Tibial nerve (tissue), 4 donors: ENCODE measurements at places on chromosomes 6 and 20. TPM values are rescaled to one million over a fixed set of nuclear protein-coding genes. Genes with fewer than 3 reads are reported as not detected.

The TP53TG5 gene
- total RNA-seq = not detected

The GSTA2 gene
- not detected for total RNA-seq

The SLC22A7 gene
- not detected for total RNA-seq

The NFATC2 gene
- 6.0 TPM for total RNA-seq

The MBOAT1 gene
- total RNA-seq = 19.6 TPM

The SIM1 gene
- total RNA-seq = not detected

The MUCL3 gene
- not detected for total RNA-seq

The PRDM13 gene
- not detected for total RNA-seq

The COL10A1 gene
- total RNA-seq = not detected

The GRM1 gene
- total RNA-seq = 0.30 TPM

The HEY2 gene
- total RNA-seq = 7.3 TPM

DNA sequence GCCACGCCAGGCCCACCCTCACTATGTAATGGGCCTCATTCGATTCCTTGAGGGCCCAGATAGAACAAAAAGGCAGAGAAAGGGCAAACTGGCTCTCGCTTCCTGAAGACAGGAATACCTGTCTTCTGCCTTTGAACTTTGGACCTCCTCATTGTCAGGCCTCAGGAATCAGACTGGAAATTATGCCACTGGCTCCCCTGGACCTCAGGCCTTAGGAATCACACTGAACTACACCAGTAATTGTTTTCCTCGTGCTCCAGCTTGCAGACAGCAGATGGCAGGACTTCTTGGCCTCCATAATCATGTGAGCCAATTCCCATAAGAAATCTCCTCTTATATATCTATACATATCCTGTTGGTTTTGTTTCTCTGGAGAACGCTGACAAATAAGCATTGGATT is 258.6 kb upstream of the KCNG1 start:
- no peak for DNase-seq

GRCh38 chr20:5077761-5078387 is 41.9 kb downstream of the PCNA start:
- DNase-seq = no peak

DNA sequence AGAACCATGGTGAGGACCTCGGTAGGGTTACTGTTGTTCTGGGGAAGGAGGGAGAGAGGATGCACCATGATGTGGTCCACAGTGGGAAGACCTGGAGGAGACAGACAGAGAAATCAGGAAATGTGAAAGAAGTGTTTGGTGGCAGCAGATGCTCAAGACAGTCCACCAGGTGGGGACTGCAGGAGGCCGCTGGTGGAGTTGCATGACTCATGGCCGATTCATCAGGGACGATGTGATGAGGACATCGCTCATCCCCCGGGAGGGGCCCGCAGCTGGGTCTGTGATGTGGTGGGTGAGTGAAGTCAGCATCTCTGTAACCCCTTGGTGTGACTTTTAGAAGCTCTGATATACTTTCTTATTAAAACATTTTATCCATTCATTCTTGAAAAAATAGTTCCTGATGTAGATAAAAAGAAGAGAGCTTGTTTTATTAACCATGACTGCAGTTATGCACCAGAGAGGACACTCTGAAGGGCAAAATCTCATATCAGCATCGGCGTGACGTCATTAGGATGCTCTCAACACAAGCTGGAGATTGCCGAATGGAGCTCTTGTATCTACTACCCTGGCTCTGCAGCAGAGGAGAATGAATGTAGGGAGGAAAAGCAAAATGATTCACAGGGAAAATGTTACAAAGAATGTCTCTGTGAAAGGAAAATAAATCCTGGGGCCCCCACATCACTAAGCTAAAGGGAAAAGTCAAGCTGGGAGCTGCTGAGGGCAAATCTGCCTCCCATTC is 71.2 kb downstream of the RAMACL start:
- DNase-seq = no peak

DNA sequence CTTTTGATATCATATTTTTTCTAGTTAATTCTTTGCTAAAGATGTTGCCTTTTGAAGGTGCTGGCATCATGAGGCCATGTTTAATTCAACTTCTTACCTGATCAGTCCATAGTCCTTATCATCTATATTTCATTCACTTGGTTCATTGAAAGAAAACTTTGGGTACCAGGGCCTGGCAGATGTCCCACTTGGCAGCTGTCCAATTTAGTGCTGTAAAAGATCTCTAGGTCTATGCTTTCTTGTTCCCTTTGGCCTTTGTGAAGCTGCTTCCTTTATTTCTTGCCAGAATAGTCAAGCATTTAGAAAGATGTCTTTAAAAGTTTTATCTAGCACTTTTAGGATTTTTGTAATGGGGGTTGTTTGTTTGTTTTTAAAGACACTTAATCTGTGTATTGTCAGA is 61.7 kb upstream of the EYA4 start:
- no peak for DNase-seq

DNA sequence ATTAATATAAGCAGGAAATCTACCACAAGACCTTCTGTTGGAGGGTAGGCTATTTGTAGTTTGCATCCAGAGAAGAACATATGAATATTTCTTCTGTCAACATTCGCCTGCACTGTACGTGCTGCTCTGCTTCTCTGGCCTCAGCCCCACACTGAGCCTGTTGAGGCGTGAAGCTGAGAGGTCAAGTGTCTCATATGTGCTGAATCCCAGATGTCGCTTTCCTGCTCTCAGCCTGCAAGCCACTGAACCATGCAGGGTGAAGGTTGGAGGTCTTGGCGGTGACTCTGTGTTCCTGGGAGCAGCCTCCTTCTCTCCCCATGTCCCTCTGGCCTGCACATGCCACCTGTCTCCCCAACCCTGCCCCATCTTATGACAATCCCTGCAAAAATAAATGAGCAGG is 83.6 kb downstream of the TMEM170B start:
- no peak for DNase-seq

GRCh38 chr20:61932199-61932592 is 133.5 kb downstream of the TAF4 start:
- DNase-seq = no peak

GRCh38 chr6:43274916-43275597 is 23.0 kb upstream of the SLC22A7 start:
- DNase-seq = no peak

GRCh38 chr6:109720311-109720710 is 29.2 kb downstream of the FIG4 start:
- DNase-seq = no peak

DNA sequence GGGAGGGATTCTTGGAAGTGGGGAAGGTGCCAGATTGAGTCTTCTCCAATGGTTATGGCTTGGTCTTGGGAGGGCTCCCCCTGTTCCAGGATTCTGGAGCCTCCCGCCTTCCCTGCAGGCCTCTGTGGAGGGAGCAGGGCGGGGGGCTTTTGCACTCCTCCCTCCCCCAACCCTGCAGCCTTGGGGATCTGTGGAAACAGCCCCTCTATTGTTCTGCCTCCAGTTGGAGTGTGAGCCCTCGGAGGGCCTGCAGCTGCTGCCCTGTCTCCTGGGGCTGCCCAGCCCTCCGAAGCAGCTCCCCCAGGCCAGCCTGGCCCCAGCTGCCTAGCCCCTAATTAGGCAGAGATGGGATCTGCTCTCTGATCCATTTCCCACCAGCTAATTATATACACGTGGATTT is 14.7 kb downstream of the FAM110A start:
- no peak for DNase-seq

DNA sequence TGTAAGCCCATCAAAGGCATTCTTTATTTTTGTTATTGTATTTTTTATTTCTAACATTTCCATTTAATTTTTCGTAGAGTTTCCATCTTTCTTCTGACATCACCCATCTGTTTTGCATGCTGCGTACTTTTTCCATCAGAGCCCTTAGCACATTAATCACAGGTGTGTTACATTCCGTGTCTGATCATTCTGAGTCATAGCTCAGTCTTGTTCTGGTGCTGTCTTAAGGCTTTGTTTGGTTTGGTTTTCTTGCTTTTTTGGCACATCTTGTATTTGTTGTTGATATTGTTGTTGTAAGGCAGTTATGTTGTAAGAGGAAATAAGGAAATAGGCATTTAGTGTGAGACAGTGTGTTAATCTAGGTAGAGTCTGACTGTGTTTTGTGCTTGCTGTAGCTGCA is 214.6 kb upstream of the CDH4 start:
- DNase-seq = no peak

DNA sequence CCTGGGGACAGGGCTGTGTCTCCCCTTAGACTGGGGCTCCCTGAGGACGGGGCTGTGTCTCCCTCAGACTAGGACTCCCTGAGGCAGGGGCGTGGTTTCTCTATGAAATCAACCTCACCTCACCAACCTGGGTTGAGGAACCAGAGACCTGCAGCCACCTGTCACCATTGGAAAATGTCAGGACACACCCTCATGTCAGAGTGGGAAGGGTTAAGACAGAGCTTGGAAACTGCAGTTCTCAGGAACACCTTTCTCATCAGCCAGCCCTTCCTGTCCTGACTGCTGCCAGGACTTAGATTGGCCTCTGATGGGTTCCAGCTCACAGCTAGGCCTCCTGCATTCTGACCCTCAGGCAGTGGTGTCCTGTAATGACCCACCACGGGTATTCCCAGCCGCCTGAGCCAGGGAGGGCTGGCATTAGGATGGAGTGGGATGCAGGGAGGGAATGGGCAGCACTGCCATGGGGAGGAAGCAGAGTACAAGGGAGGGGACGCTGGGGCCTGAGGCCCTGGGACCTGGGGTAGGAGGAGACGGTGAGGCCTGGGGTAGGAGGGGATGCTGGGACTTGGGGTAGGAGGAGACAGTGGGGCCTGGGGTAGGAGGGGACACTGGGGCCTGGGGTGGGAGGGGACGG is 76.3 kb downstream of the MRPL14 start:
- no peak for DNase-seq

DNA sequence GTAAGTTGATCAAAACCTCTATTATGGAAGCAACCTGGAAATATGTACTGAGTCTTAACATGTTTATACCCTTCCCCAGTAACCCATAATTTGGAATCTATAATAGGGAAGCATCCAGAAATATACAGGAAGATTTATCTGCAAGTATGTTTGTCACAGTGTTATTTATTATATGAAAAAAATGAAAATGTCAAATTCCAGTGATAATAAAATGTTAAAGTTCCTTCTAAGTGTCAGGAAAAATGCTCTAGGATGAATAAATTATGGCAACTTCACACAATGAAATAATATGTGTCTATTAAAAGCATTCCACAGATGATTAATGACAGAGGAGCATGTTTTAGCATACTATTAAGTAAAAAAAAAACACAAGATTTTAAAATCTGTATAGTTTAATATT is 237.7 kb upstream of the PRND start:
- DNase-seq = no peak

- no peak for DNase-seq
These were observed 982.2 kb upstream of the MAP3K7 start for GRCh38 chr6:91569071-91569470.

DNA sequence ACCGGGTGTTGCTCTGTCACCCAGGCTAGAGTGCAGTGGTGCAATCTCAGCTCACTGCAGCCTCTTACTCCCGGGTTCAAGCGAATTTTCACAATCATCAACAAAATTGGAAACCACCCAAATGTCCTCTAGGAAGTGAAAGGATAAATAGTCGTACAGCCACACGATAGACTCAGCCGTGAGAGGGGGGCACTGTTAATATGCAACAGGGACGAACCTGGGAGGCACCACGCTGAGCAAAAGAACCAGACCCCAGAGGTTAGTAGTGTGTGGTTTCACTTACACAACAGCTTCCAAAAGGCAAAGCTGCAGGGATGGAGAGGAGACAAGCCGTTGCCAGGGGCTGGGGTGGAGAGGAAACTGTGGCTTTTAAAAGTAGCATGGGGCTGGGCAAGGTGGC is 30.1 kb upstream of the NTSR1 start:
- no peak for DNase-seq

- no peak for DNase-seq
These were observed 139.9 kb upstream of the LAMP5 start for GRCh38 chr20:9374480-9374879.

DNA sequence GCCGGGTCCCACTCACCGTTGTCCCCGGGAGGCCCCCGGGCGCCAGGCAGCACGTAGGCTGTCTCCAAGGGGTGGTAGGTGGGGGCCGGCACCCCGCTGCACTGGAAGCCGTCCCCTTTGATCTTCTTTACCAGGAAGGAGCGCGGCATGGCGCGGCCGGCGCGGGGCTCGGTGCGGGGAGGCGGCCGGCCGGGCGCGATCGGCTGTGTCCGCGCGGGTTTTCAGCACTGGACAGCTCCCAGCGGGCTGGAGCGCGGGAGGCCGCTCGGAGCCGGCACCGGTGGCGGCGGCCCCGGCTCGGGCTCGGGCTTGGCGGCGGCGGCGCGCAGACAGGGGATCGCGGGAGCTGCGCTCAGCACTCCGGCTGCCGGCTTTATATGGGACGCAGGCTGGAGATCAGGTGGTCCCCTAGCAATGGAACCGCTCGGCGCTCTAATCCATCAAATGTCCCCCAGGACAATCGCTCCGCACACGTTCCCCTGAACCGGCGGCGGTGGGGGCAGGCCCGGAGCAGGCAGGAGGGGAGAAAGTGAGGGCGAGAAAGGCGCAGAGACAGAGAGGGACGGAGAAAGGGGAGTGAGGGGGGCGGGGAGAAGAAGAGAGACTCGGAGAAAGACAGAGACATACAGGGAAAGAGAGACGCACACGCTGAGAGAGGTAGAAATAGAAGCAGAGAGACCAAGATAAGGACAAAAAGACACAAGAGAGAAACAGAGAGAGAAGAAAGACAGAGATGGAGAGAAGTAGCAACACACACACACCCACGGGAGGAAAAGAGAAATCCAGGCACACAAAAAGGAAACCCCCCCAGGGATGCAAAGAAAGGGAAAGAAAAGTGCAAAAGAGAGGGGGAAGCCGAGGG is at the start of gene SCRT2:
TSS of gene SCRT2 (minus strand) at position 350 of the 862 bp plus-strand sequence. CDS start at position 149, 201 bp downstream.
- peak; percentile 51 for DNase-seq

DNA sequence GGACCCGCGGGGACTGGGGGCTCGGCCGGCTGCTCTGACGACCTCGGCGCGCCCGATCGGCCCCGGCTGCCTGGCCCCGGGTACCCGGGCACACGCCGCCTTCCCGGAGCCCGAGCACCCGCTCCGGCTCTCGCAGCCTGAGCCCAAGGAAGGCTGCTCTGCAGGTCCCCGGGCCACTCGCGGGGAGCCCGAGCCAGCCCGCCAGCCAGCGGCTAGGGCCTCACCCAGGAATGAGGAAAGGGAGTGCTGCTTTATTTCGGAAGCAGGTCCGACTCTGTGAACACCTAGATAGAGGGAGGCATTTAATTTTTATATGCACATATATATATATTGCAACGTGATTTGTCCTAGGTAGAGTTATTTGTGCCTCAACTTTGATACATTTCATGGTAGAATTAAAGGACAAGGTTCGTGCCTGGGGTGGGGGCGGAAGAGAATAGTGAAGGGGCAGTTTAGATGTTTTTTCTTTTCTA is 15.5 kb downstream of the FOXA2 start:
- DNase-seq = no peak
